ENCODE measurements at places on chromosomes 1 and 21.

DNA sequence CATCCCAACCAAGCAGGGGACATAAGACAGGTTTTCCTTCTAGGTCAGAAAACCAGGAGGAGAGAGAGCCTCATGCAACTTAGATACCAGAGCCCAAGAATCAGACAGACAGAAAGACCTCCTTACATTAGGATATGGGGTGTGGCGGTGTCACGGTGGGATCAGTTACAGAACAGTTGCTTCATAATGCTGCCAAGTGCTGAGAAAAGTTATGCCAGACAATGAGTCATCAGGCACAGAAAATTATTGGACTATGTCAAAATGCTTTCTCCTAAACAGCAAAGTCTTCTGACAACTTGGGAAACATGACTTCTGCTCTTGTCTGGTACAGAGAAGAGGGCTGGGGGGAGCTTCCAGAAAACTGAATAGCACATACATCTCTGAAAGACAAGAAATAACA, 1120.2 kb upstream of the TMPRSS15 start:
- DNase-seq = no peak

DNA sequence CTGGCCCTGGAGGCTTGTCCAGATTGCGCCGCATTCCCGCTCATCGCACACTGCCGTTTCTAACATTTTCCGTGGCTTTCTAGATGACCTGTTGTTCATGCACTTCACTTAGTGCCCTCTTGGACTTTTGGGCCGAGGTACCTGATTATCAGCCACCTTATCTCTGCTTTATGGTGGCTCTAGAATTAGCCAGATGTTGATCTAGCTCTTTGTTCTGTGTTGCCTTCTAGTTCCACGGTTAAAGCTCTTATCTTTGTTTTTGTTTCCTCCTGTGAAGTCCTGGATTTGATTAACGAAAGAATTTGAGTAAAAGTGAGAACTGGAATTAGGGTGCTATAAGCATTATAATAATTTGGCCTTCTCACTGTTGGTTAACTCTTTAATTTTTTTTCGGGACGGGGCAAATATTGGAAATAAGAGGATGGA, 945 bp downstream of the RNPEP start:
- no peak for DNase-seq

- no peak for DNase-seq
Observed at GRCh38 chr1:167126811-167127210, 32.9 kb downstream of the STYXL2 start.

DNA sequence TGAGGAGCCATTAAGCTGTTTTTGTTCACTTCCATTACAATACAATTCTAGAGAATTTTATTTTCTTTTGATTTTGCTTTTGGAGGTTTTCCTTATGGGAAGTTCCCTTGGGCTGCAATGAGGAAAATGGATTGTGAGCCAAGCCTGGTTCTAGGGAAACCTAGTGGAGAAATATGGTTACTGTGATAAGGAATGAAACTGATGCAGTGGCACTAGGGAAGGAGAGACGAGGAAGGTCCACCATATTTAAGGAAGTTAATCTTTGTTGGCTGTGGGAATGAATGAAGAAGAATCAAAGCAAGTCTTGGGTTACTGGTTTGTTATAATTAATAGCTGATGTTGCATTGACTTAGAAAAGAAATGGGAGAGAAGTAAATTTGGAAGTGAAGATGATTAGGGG, 28.4 kb downstream of the CHML start:
- DNase-seq = no peak

DNA sequence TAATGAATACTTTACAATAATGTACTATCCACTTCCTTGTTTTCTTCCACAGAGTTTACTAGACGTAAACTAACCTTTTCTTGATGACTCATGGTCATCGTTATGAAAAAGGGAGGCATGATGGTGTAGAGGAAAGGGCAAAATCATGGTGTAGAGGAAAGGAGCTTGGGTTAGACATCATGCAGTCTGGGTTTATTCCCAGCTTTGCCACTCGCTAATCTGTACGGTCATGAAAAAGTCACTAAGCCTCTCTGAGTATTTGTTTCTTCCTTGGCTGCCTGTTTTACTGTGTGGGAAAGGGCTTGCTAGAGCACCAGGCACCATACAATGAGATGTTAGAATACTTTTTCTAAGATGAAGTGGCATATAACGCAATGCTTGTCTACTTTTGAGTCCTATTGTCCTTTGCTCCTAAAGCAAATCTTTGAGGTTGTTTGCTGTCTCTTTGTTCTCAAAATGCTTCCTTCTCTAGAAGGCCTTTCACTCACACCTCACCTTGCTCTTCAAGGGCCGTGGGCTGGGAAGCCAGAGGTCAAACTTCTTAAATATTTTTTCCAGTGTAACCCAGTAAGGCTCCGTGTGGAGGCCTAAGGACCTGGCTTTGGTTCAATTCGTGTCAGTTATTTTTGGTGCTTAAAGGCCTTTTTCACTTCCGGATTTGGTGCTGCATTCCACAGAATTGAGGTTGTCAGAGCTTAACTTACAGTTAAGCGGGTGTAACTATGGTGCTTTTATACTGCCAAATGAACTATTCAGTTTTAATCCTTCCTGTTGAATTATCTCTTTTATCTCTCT, 9.9 kb upstream of the ETV3 start:
- DNase-seq = no peak

DNA sequence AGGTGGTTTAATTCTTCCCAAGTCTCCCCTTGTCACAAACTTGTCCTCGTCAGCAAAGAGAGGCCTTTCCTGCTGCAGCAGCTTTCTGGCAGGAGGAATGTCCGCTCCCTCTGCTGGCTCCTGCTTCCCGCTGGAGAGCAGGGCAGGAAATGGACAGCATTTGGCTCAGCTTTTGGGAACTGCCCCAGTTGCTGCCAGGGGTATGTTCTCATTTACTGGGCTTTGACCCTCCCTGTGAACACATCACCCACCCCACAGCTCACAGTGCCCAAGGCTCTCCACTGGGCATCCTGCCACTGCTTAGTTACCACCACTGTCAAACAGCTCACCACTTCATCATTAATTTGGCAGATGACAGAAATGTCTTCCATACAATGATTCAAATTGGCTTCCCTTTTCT, 75.4 kb downstream of the MRPL37 start:
- no peak for DNase-seq
